Activated CD4-positive, CD25-positive, alpha-beta regulatory T cell (primary cell): ENCODE measurements at places on chromosomes 13 and 19.

- no peak for DNase-seq
These were observed 74.5 kb downstream of the NBEA start for GRCh38 chr13:35016362-35017112.

DNA sequence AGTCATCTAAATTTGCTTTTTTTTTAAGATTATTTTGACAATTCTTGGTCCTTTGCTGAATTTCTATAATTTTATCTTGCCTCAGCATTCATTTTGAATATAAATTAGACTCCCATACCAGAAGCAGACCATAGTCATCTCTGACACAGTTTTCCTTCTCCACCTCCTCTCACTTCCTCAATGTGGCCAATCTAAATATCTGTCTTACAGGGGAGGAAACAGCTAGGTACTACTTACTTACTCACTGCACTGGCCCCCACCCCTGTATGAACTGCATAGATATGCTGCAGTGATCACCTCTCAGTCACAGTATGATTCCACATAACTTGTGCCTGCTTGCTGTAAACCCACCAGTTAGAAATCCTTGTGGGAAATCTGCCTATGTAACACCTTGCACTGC is 665.6 kb downstream of the FGF9 start:
- DNase-seq = no peak

DNA sequence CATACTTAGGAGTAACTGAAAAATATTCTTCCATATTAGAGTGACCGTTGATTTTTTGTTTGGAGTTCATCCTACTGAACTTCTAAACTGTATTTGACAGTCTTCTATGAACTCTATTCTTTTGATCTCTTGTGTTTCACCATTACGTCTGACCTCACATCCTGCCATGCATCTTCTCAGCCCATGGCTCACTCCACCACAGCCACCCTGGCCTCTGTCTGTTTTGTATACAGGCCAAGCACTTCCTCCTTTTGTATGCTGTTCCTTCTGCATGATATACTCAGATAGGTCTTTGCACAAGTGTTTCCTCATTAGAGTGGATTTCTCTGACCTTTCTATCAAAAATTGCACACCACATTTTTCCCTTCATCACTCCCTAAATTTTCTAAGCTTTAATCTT is 119.9 kb downstream of the MAB21L1 start:
- DNase-seq = no peak

- DNase-seq = no peak
These were observed 16.7 kb downstream of the YIPF2 start for GRCh38 chr19:10911579-10912363.

GRCh38 chr19:932648-933552 is 7.1 kb downstream of the ARID3A start:
- no peak for DNase-seq

DNA sequence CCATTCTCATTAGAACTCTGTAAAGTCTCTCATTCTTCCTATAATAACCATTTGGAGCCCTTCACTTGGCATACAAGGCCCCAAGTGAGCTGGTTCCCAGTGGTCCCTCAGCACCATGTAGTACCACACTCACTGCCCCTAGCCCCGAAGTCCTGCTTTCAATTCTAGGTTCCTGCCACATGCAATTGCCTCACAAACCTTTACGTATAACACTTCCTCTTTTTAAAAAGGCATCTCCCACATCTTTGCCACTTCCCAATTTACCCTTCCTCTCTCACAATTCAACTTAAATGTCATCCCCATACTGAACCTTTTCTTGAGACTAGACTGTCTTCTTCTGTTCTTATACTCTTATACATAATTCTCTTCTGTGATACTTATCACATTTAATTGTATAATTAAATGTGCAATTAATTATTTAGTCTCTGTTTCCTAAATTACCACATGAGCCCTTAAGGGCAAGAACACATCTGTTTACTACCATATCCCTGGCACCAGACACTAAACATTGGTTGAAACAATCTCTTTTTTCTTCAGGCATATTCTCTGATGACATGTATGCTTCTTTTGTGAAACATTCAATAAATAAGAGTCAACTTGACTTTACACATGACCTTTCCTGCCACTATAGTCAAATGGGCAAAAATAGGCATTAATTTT is 304.0 kb downstream of the SPRY2 start:
- no peak for DNase-seq

DNA sequence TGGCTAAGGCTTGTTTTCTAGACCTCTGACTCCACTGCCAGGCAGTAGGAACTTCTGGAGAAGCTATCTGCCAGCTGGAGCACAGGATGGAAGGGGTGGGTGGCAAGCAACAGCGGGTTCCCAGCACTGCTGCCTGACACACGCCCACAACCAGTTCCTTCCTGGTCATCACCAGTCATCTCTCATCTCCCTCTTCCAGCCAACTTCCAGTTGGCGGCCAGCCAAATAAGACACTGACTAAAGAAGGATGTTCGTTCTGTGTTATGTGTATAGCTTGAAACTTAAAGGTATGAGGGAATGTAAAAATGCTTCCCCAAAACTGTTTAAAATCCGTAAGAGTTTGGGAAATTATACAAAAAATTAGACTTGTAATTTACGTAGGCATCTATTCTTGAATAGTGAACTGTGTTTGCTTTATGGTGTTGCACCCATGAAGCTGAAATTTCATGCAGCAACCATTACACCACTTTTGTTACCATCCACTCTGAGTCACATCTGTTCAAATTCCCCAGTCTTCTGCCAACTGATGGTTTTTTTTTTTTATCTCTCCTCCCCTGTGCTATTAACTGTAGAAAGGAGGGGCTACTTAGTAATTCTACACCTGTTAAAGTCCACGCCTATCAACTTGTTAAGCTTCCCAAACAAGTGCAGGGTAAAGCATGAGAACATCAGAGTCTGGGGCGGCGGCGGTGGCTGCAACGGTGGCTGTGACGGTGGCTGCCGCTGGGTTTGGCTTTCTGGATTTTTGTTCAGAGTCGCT is 86.2 kb upstream of the FRY start:
- DNase-seq = no peak

DNA sequence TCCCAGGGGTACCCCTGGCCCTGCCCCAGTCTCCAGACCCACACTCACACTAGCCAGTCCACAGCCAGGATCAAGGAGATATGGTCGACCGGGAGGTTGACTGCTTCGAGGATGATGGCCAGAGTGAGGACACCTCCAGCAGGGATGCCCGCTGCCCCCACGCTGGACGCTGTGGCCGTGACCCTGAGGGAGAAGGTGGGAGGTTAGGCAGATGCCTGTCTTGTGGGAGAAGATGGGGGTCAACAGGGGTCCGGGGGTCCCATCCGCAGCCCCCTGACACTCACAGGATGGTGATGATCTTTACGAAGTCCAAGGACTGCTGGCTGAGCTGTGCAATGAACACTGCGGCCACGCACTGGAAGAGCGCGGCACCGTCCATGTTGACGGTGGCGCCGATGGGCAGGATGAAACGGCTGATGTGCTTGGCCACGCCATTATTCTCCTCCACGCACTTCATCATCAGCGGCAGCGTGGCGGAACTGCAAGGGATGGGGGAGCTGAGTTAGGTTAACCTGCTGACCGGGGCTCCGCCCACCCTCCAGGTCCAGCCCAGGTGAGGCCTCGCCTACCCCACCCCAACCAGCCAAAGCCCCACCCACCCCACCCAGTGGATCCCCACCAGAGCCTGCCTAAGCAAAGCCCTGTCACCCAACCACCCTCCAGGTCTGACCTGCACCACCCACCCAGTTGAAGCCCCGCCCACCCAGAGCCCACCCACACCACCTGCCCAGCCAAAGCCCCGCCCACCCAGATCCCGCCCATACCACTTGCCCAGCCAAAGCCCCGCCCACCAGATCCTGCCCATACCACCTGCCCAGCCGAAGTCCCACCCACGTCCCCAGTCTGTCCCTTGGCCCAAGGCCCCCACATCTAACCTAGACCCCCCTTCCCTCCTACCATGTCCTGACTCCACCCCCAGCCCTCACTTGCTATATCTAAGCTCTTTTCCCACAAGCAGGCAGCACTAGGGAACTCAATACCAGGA is 11.2 kb downstream of the SLC1A5 start:
- DNase-seq = no peak

DNA sequence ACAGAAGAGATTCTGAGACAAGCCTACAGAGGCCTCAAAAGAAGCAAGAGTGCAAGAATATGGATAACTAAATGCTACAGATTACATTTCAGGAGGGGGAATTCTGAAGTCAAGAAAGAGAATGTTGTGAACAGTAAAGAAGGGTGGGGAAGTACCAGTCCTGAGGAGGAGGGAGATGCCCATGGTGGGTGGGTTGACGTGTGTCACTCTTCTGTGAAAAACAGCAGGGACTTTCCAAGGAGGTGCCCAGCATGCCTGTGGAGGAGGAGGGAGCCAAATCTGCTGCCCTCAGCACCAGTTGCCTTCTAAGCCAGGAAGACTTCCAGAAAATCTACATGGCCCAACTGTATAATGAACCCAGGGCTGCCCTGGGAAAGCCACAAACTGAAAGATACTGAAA is 87.7 kb downstream of the SGCG start:
- DNase-seq = no peak

DNA sequence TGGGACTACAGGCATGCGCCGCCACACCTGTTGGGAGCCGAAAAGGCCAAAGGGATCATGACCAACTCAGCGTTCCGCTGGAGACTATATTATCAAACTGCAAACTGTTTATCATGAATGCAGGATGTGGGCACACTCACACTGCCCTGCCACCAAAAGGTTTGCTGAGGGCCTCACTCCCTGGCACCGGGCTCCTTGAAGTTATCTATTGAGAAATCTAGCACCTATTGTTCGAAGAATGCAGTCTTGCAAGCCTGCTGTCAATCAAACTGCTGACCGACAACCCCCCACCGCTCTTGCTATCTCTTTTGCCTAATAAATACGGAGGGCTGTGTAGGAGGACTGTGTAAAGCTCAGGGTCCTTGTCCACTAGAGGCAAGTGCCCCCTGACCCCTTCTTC is 5.2 kb upstream of the ZNF836 start:
- no peak for DNase-seq

DNA sequence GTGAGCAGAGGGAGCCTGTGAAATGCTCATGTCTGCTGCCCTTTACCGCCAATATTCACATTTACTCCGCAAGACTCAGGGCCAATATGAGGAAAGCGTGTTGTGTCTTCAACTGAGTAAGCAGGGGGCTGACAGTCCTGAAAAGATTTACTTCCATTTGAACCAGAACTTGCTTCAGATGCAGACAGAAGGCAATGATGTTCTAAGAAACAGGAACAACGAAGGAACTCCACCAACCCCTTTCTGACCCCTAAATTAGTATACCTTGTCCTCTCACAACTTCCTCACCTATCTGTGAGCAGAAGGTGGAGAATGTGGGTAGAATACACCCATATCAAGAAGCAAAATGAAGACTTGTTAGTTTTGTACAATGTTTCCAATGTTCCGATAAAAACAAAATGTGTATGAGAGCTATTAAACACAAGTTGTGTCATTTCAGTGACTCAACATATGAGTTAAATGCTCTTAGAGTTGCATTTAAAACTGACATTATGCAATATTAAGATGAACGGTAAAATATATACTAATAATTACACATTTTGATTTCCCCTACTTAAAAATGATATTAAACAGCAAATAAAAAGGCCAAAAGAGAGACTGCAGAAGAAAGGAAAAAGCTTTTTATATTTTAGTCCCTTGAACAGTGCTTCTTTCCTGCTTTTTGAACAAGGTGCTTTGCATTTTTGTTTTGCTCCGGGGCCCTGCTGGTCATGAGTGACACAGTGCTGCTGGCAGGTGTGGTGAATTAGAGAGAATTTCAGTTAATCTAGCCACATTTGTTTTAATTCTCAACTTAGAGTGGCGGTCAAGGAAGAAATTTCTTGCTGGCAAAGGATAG is 16.0 kb downstream of the TMEM272 start:
- DNase-seq = no peak

- DNase-seq = no peak
These were observed 12.2 kb downstream of the LAIR1 start for GRCh38 chr19:54352546-54352945.

- DNase-seq = no peak
These were observed 109.2 kb upstream of the SLC7A1 start for GRCh38 chr13:29704648-29705047.

- DNase-seq = no peak
These were observed 3.5 kb upstream of the KLK6 start for GRCh38 chr19:50972795-50973376.

- DNase-seq = no peak
These were observed 511.7 kb upstream of the MIR17HG start for GRCh38 chr13:90835826-90836225.

DNA sequence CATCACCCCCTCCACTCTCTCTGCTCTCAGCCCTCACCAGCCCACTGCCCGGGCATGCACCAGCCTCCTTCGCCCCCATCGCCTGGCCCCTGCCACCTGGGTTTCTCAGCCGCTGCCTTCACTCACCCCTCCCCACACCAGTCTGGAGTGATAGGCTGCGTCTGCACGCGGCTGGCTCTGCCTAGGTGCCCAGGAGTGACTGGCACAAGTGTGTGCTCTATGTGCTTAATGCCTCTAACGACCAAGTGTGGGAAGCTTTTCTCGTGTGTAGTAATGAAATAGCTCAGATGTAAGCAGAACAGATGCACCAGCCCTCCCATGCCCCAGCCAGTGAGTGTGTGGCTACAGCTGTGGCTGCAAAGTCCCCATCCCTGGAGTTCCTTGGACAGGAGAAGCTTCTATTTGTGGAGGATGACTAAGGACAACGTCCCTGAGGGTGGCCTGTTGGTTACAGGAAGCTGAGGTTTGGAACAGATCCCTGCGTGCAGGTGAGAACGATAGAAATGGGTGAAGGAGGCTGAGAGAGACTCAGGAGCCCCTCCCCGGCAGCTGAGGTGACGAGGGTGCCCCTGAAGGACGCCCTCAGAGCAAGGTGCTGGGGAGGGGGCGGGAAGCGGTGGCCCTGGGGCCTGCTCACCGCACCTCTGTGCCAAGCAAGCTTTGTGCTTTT is 35.6 kb downstream of the ATP11A start:
- no peak for DNase-seq

GRCh38 chr13:98240135-98240534 is 63.1 kb upstream of the RNF113B start:
- DNase-seq = no peak

GRCh38 chr13:97339988-97340749 is 93.8 kb upstream of the RAP2A start:
- no peak for DNase-seq
